ENCODE measurements at places on chromosomes 1 and 21.

- DNase-seq: no peak
Measured at GRCh38 chr1:108532730-108533129, 27.2 kb upstream of the EEIG2 start.

GRCh38 chr1:43058545-43059360, 100.1 kb upstream of the SLC2A1 start:
- DNase-seq: no peak

GRCh38 chr1:162390396-162391185, 9.1 kb downstream of the C1orf226 start:
- no peak for DNase-seq

GRCh38 chr1:115364046-115364779, 26.2 kb upstream of the NGF start:
- DNase-seq: no peak

DNA sequence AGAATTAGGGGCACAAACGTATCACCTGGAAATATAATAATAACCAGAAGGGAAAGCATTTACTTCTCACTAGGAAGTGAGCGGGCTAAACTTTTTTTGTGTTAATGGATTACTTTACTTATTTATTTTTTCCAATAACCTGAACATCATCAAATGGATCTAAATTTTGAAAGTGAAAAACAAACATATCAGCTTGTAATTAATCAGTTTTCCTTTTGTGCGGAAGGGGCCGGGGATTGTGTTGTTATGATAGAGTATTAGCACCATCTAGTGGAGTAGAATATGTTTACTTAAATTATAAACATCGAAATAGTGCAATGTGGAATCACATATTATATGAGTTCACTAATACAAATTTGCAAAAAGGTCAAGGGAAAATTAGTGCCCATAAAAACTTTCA, 9.0 kb downstream of the CFH start:
- no peak for DNase-seq

- DNase-seq: no peak
Measured at GRCh38 chr1:191870490-191870889, 287.8 kb upstream of the RGS18 start.
